ENCODE measurements at places on chromosomes 3 and 15. TPM values are rescaled to one million over a fixed set of nuclear protein-coding genes. Genes with fewer than 3 reads are reported as not detected.

GRK7 gene
- not detected for polyA plus RNA-seq

CCDC13 gene
- 1.1 TPM for polyA plus RNA-seq

GMPS gene
- polyA plus RNA-seq: 47.1 TPM

CRYBG3 gene
- 1.7 TPM for polyA plus RNA-seq

EID1 gene
- 140 TPM for polyA plus RNA-seq

FAM81A gene
- polyA plus RNA-seq: 0.26 TPM

MST1R gene
- 1.2 TPM for polyA plus RNA-seq

NRG4 gene
- not detected for polyA plus RNA-seq
